ENCODE measurements at places on chromosomes 7 and 10.

DNA sequence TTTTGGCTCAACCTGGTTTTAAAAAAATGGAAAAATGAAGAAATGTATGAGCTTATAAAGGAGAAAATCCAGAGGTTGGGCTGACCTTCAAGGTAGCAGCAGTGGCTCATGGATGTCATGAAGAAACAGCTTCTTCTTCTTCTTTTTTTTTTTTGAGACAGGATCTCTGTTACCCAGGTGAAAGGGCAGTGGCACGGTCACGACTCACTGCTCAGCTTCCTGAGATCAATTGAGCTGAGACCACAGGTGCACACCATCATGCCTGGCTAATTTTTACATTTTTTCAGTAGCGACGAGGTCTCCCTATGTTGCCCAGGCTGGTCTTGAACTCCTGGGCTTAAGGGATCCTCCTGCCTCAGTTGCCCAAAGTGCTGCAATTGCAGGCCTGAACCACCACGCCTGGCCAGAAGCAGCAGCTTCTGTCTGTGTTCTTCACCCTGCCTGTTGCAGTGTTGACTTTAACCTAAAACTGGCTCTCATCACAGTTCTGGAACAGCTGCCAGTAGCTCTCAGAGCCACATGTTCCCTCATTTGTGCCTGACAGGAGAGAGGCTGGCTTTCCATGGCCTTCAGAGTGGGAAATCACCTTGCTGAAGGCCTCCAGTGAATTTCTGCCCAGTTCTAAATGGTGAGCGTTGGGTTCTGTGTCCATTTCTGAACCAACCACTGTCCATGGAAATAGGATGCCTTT, 117.7 kb downstream of the PFKFB3 start:
- peak; percentile 1 for DNase-seq

GRCh38 chr10:132637477-132638129, 100.0 kb downstream of the INPP5A start:
- no peak for DNase-seq

GRCh38 chr10:35172146-35172545, 45.5 kb downstream of the CREM start:
- DNase-seq = no peak

- DNase-seq = no peak
These were observed 140.0 kb downstream of the ZNF365 start for GRCh38 chr10:62514079-62514693.

- DNase-seq = no peak
These were observed 154.4 kb upstream of the C7orf33 start for GRCh38 chr7:148436135-148436534.

- no peak for DNase-seq
These were observed 41.4 kb upstream of the ANLN start for GRCh38 chr7:36348256-36348655.

DNA sequence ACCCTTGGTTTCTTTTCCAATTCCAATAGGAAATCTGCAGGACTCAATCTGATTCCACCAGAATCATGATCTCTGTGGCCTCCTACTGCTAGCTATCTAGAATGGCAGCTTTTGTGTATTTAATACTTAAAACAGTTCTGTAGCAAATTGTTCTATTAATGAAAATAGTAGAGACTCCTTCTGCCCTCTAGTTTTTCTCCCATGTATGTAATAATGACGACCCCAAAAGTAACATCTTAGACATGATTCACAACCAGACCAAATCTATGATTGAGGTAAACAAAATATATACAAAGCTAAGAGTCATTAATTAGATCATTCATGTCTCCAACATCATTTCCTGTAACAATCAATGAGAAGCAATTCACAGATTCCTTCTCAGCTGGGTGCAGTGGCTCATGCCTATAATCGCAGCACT, 259.1 kb upstream of the MKLN1 start:
- DNase-seq = no peak

DNA sequence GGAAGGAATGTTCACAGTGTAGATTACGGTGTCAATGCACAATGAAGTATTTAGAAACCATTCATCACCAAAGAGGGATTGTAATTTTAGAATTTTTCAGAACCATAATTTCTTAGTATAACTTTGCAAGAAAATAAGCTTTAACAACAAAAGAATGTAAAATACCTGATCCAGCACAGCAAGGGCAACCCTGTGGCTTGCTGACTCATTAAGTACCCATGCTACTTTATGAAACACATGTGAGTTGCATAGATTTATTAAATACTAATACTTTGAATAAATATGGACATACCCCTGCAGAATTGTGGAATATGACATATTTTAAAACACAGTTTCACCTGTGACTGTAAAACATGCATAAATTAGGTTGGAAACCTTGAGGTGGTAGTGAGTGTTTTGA, 281.3 kb downstream of the ZNF248 start:
- no peak for DNase-seq

- no peak for DNase-seq
These were observed 82.9 kb downstream of the OTUD1 start for GRCh38 chr10:23521735-23522134.

- DNase-seq = no peak
These were observed 113.2 kb downstream of the SND1 start for GRCh38 chr7:127765150-127765549.

- DNase-seq = no peak
These were observed 86.5 kb downstream of the OTUD1 start for GRCh38 chr10:23525406-23525805.

GRCh38 chr7:71325151-71325550, 193.2 kb downstream of the GALNT17 start:
- no peak for DNase-seq

- peak; percentile 45 for DNase-seq
These were observed 142.1 kb downstream of the PHTF2 start for GRCh38 chr7:77940647-77941046.

DNA sequence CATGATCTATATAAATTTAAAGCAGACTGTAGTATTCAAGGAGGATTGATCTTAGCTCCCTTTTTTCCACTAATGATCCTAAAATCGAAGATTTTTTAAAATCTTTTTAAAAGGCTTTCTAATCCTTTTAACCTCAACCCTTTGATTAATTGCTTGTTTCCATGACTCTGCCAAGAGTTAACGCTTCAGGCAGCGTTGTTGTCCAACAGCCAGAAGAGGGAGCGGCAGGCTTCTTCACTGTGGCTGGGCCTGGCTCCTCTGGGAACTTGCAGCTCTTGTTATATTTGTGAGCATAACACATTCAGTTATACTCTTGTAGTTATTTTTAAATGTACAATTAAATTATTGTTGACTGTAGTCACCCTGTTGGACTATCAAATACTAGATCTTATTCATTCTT, 26.3 kb downstream of the CRCP start:
- DNase-seq = peak; percentile 53

DNA sequence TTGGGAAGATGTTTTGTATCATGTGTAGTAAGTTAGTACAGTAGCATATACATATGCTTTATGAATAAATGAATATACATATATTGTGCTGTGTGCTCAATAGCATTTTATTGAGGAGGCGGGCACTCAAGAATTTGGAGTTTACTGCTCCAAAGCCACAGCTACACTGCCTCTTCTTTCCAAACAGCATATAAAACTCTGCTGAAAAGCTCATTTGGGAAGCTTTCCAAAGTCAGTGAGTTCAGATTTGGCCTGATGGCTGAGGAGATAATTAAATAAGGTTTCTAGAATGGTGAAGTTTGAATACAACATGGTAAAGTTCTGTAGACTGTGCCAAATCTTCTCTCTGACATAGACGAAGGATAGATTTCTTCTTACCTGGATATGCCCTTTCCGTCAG, 29.8 kb downstream of the CDK1 start:
- no peak for DNase-seq

DNA sequence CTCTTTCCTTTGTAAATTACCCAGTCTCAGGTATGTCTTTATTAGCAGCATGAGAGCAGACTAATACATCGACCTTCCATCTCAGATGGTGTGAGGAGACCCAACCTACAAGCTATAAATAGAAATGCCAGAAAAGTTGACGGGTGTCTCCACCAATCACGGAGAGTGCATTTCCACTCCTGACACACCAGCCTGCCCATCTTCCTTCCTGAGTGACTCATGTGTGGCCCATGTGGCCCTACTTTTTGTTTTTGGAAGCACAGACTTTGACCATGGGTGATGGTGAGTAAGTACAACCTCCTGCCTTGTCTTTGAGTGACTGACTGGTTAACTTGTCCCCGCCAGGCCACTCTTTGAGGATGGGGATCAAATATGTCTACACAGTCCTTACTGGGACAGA, 147.0 kb downstream of the OAT start:
- DNase-seq = no peak

GRCh38 chr7:142813226-142813625, 41.6 kb upstream of the EPHB6 start:
- no peak for DNase-seq

- DNase-seq = no peak
These were observed 27.0 kb downstream of the FAM53B start for GRCh38 chr10:124717041-124717757.

GRCh38 chr7:100082978-100083377, 1.5 kb upstream of the ZNF3 start:
- no peak for DNase-seq

DNA sequence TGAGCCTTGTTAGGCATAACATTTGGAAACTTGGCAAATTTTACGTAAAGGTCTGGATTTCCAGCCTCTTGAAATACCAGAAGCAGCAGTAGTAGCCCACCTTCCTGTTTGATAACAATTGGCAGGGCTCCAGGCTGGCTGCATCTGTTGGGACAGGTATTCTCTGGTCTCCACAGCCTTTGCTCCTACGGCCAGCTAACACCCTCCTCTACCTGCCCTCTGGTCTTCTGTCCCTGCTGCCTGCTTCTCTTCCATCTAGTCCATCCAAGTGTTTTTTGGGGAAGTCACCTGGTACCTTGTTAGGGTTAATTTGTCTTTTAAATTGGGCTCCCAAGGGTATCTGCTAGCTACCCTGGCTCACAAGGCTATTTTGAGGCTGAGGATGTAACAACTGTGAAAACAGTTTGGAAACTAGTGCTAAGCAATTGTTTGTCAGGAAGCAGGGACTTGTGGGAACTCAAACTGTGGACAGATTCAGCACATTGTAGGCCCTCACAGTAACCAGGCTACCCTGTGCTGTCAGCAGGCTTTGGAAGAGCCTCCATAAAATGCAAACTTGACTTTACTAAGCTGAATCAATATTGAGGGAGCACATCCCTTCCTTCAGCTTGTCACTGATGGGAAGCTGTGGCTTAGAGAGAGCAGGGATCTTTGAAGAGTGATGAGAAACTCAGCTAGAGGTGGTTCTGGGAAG, 8.5 kb downstream of the RPS24 start:
- no peak for DNase-seq

DNA sequence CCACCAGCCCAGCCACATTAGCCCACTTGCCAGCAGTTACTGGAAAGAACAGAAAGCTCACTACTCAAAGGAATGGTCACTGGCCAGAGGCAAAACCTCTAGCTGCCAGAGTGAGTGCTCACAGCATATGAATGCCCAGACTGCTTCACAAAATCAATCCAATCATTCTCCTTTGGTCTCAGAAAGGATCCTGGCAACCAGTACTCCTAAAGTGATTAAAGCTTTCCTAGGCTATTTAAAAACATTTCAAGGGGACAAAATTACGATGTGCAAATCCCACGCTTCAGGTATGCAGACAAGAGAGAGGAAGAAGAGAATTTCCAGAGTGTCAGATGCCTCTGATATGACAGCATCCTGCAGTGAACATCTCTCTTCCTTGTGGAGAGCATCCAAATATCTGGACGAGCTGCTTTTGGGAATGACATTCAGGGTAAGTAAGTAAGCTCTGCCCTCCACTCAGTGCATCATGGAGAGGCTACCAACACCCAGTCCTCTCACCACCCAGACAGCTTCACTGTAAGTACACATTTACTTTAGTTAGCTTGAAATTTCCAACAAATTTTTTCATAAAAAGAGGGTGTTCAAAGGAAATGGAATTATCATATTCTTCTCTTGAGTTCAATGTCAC, 25.1 kb downstream of the ICA1 start:
- DNase-seq = no peak

DNA sequence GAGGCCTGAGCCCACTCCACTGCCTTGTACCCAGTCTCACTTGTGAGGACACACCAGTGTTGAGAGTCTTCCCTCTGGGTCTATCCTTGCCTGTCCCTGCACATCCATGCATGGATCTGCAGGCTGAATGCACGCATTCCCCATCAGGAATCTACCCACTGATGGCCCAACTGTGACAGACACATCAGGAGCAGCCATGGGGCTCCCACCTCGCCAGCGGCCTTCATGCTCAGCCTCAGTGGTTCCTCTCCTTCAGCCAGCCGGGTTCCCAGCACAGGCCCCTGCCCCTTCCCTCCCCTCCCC, 21.3 kb downstream of the ANTXRL start:
- DNase-seq = no peak

GRCh38 chr7:69735582-69735981, 137.3 kb downstream of the AUTS2 start:
- DNase-seq = peak; percentile 17

DNA sequence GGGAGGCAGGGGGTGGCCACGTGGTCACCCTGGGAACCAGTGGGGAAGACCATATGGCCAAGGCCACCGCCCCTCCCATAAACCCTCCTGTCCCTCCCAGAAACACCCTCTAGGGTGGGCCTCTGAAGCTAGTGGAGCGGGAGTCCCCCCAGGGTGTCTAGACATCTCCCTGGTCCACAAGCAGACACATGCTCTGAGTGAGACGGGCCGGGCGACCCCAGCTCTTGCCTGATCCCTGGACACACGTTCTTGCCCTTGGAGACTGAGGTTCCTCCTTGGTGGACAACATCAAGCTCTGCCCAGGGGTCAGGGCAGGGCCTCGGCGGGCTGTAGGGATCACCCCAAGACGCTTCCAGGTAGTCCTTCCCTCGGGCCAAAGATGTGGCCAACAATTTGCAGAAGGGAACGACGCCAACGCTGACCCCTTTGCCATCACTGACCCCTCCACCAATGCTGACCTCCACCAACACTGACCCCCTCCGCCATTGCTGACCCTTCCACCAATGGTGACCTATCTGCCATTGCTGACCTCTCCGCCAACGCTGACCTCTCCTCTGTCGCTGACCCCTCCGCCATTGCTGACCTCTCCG, 57.1 kb downstream of the FOXL3 start:
- DNase-seq = no peak

GRCh38 chr7:42677751-42678699, 233.8 kb downstream of the C7orf25 start:
- DNase-seq = no peak

GRCh38 chr10:102726274-102726673, 11.8 kb downstream of the SFXN2 start:
- DNase-seq = no peak

Measured in NCI-H524 (cell line).